Sigmoid colon (tissue), 7 donors: ENCODE measurements at places on chromosomes 3 and 15. TPM values are rescaled to one million over a fixed set of nuclear protein-coding genes. Genes with fewer than 3 reads are reported as not detected.

Gene CLDN16
- total RNA-seq: not detected

Gene CACNA2D2
- total RNA-seq: 0.49 TPM

Gene KCNAB1
- total RNA-seq: 4.7 TPM

- H3K4me1 ChIP-seq: peaks cover 11% of the 10 kb centered on the region
- no peaks in the 10 kb centered on the region for H3K36me3 ChIP-seq
- no peak overlapping the region for H3K4me3 ChIP-seq
- H3K27ac ChIP-seq: peak overlapping the region; percentile 52
Observed at GRCh38 chr3:196624067-196624790, 15.3 kb upstream of the NRROS start.

DNA sequence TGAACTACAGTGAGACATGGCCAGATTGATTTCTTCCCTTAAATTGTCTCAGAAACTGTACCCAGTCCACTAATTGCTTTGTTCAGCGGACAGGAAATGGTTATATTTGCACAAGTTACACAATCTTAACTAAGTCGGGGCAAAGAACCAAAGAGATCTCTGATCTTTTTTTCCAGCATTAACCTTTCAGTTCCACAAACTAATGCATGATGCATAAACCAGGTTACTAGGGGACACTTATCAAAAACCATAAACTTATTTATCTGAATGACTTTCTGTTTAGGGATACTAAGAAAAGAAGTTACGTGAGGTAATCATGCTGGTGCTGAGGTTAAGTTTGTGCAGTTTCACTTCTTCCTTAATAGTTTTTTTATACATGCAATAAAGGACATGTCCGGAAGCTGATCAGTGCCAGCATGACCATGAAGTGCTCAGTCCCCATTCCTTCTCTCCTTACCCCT, 22.4 kb downstream of the FNDC3B start:
- H3K27ac ChIP-seq: peak overlapping the region; percentile 30
- H3K4me1 ChIP-seq: no peaks in the 10 kb centered on the region
- no peaks in the 10 kb centered on the region for H3K27me3 ChIP-seq
- H3K4me3 ChIP-seq: no peak overlapping the region
